ENCODE measurements at places on chromosomes 13 and 19.

DNA sequence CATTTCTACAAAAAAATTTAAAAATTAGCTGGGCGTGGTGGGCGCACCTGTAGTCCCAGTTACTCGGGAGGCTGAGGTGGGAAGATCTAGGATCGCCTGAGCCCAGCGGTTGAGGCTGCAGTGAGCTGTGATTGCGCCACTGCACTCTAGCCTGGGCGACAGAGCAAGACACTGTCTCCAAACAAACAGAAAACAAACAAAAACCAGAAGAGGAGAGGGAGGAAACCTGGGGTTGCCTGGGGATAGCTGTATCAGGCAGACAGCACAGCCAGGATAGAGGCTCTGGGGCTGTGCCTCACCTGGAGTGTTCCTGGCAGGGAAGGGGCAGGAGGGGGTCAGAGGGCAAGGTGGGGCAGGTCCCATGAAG lies 2.6 kb upstream of the POLR2E start:
- no peak for DNase-seq

DNA sequence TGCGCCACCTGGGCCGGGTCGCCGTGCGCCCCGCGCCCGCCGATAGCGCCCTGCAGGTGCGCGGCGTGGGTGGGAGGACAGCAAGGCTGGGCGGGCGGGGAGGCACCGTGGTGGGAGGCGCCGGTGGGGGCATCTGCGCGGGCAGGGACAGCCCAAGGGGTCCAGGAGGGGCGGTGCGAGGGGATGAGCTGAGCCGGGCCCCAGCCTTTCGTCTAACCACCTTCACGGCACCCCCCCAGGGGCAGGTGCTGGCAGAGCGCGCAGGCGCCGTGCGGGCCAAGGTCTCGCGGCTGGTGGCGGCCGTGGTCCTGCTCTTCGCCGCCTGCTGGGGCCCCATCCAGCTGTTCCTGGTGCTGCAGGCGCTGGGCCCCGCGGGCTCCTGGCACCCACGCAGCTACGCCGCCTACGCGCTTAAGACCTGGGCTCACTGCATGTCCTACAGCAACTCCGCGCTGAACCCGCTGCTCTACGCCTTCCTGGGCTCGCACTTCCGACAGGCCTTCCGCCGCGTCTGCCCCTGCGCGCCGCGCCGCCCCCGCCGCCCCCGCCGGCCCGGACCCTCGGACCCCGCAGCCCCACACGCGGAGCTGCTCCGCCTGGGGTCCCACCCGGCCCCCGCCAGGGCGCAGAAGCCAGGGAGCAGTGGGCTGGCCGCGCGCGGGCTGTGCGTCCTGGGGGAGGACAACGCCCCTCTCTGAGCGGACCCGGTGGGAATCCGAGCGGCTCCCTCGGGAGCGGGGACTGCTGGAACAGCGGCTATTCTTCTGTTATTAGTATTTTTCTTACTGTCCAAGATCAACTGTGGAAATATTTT lies 3.1 kb downstream of the KISS1R start:
- peak; percentile 76 for DNase-seq

DNA sequence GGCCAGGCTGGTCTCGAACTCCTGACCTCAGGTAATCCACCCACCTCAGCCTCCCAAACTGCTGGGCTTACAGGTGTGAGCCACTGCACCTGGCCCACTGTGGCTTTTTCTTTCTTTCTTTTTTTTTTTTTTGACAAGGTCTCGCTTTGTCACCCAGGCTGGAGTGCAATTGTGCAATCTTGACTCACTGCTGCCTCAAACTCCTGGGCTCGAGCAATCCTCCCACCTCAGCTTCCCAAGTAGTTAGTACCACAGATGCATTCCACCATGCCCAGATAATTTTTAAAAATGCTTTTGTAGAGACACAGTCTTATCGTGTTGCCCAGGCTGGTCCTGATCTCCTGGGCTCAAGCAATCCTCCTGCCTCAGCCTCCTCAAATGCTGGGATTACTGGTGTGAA lies 12.1 kb upstream of the FCGBP start:
- no peak for DNase-seq

DNA sequence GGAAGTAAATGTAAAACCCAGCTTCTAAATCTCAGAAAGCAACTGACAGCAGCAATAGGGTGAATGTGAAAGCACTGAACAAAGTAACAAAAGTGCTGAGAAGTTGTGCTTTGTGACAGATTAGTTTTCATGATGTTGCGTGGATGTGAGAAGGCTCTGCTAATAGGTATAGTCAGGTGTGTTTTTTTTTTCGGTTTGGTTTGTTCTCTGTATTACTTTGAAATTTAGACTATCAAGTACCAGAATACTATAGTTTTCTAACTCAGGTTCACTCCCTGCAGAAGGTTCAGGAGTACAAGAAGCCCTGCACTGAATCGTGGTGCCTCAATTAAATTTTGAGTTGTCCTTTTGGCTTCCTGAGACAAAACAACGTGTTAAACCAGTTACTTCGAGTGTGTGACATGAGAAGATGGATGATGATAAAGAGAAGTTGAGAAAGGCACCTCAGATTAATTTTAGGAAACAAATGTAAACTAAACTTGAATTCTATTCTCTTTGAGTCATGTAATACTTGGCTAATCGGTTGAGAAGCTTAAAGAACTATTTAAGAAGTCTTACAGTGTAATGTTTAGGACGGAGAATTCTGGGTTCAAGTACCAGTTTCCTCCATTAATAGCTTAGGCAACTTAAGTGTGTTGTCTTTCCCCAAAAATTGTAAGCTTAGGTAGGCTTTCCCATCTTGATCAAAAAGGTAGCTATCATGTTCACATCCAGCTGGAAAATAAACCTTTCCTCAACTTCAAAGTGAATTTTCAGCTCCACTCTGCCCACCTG lies 10.3 kb downstream of the MIR17HG start:
- no peak for DNase-seq

- no peak for DNase-seq
Observed at GRCh38 chr19:7773841-7774240, 10.8 kb downstream of the CLEC4M start.

DNA sequence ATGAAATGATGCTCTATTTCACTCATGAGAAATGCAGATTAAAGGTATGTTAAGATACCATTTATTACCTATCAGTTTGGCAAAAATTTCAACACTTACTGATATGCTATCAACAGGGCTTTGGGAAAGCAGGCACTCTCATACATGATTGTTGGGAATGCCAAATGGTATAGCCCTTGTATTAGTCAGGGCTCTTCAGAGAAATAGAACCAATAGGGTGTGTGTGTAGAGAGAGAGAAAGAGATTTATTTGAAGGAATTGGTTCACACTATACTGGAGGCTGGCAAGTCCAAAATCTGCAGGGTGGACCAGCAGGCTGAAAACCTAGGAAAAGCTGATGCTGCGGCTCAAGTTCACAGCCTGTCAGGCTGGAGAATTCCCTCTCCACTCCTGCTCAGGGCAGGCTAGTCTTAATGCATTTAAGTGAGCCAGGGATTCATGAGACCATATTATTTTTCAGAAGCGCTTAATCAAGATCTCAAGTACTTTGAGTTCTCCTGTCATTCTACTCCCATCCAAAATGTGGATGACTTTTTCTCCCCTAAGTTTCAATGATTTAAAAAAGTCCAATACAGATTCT lies 72.4 kb downstream of the NHLRC3 start:
- no peak for DNase-seq

- no peak for DNase-seq
Observed at GRCh38 chr13:40517486-40518480, 148.7 kb downstream of the FOXO1 start.

DNA sequence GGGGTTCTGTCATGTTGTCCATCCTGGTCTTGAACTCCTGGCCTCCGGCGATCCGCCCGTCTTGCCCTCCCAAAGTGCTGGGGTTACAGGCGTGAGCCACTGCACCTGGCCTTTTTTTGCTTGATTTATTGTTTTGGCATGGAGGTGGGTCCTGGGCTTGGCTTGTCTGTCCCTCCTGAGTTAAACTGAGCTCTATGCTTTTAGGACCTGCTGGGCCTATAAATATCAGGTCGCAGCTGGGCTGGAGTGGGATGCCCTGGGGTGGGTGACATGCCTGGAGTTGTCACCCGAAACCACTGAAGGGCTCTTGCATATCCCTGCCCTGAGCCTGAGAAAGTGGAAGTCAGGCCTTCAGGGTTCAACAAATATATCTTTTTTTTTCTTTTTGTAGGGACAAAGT lies 5.5 kb downstream of the ARRDC5 start:
- no peak for DNase-seq

DNA sequence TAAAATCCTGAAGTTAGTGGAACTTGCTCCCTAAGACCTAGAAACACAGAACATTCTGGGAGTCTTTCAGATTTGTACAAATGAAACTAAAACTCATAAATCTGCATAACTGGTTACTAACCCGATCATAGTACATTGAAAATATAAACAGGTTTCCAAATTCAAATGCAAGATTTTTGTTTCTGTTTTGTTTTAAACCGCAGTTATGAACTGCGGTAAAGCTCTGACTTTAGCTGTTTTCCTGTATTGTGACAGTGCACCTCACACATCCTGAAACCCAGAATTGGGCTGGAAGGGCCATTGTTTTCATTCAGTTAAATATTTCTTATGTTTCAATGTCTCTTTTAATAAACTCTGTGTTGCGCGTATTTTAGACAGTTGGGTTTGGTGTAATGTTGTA lies 204.7 kb downstream of the SHISA2 start:
- DNase-seq: peak; percentile 23

DNA sequence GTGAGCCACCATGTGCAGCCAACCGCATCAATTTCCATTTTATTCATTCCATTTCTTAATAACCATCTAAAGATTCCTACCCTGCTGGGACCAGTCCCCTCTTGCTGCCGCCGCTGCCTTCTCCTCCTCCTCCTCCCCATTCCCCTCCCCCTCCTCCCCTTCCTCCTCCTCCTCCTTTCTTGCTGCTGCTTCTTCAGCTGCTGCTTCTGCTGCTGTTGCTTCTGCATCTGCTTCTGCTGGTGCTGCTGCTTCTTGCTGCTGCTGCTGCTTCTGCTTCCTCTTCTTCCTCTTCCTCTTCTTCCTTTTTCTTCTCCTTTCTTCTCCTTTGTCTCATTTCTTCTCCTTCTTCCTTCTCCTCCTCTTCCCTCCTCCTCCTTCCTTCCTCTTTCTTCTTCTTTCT lies 20.0 kb upstream of the SPRYD7 start:
- DNase-seq: no peak

- no peak for DNase-seq
Observed at GRCh38 chr19:48568345-48568886, 16.4 kb downstream of the SULT2B1 start.

DNA sequence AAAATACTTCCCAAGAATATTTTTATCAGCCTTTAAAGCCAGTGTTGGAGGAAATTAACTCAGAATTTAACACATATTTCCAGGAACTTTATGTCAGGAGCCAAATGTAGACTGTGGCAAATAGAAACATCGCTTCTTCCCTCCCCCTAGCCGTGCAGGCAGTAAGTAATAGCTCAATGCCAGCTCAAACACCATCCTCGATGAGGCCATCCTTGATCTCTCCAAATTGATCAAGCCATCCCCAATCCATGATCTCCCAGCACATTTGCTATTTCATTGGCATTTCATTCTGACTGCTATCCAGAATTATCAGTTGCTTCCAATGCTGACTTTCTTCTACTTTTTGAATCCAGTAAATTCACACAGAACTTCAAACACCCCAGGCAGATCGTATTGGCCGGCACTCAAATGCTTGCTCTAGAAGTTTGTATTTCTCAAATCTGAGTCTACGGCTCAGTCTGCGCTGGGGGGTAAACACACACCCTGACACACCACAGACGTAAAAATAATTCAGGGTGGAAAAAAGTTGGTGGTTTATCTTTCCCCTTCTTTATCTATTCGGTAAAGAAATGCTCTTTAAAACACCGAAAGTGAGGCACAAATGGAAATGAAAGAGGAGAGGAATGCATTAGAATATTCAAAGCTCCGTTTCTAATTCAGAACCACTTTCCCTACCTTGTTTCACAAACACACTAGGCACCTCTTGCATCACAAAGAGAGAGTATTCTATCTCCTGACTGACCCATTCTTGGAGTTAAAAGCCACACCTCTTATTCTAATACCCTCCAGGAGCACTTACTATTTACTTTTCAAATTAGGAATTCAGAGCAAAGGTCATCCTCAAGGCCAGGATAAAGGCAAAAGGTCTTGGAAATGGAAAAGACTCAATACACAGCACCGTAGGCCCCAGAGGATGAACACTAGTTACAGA lies 991 bp downstream of the OBI1 start:
- DNase-seq: no peak

GRCh38 chr19:3061182-3062161 lies 823 bp downstream of the TLE5 start:
- DNase-seq: peak; percentile 87

- no peak for DNase-seq
Observed at GRCh38 chr19:42191855-42192254, 25.6 kb downstream of the DEDD2 start.

DNA sequence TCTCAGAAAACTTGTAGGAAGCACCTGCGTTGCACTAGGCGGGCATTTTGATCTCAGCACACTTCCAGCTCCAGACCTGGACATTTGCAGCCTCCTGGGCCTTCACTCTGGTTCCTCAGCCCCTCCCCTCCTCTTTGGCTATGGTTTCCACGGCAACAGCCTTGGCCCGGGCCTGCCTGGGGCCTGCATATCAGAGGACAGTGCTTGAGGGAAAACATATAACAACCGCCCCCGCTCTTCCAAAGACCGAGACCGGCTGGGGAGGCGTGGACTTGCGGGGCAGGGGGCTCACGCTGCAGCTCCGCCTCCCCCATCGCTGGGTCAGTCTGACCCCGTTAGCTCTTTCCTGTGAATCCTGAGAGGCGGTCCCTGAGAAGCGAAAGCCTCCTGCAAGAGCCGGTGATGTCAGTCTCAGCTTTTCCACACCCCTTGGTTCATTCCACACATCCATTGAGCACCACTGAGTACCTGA lies 125.7 kb upstream of the PEG3 start:
- DNase-seq: no peak

DNA sequence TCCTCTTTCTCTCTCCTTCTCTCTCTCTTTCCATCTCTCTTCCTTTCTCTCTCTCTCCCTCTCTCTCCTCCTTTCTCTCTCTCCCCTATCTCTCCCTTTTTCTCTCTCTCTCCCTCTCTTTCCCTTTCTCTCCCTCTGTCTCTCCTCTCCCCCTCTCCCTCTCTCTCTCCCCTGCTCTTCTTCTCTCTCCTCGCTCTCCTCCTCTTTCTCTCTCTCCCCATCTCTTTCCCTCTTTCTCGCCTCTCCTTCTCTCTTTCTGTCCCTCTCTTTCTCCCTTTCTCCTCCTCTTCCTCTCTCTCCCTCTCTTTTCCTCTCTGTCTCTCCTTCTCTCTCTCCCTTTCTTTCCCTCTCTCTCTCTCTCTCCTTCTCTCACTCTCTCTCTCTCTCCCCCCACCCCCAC lies 196.6 kb downstream of the UQCRFS1 start:
- no peak for DNase-seq

DNA sequence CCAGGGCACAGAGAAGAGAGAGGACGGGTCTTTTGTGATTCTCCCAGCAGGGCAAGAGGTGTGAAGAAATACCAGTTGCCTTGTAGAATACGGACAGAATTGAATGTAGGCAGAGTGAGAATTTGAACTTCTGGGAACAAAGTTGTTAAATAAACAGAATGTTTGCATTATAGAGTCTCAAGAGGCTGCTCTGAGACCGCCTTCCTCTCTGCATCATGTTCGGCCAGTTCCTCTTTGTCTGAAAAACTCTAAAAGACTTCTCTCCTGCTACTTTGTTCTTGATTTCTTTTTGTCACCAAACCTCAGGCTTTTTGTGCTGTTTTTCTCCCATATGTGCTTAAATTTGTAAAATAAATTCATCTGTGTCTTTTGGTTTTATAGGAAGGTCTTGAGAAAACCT lies 256.4 kb downstream of the DLEU7 start:
- DNase-seq: no peak
